SW 1271 (cell line): ENCODE measurements at places on chromosomes 1 and 21.

DNA sequence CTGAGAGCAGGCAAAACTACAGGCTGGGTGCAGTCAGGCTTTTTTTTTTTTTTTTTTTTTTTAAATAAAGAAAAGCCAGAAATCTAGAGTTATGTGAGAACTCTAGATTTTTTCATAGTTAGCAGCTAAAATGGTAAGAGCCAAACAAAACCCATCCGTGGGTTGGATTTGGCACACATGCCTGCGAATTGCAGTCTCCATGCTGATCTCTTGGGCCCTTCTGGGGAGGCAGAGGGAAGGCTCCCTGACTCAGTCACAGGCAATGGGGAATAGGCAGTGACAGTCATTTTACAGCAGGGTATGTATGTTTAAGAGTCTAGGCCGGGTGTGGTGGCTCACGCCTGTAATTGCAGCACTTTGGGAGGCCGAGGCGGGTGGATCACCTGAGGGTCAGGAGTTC is 2.6 kb downstream of the TXLNA start:
- DNase-seq = no peak

DNA sequence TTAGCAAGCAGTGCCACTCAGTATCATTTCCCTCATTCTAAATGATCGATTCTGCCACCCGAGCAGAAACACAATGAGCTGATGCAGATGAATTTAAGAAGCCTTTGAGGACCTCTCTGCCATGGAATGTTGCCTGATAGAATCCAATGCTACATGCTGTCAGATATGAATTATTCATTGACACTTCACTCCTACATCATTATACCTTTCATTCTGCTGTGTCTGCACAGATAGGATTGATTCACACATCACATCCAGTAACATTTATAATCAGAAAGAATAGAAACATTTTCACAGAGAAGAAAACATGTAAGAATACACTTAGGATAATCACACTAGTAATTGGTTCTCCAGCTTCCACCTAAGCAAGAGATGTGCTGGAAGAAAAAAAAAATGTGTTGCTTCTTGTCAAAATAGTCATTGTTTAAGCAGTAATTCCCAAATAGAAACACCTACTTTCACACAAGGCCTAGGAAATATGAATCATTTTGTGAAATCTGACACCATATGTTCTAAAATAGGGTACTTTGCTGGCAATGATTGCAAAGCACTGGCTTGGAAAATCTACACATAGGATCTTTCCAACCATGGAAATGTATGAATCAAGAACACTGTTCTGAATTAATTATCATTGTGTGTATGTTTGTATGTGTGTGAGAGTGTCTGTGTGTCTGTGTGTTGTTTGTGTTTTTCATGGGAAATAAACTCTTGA is 110.1 kb downstream of the GRIK1 start:
- DNase-seq = no peak

- no peak for DNase-seq
Measured at GRCh38 chr1:8113262-8114220, 87.4 kb upstream of the ERRFI1 start.

DNA sequence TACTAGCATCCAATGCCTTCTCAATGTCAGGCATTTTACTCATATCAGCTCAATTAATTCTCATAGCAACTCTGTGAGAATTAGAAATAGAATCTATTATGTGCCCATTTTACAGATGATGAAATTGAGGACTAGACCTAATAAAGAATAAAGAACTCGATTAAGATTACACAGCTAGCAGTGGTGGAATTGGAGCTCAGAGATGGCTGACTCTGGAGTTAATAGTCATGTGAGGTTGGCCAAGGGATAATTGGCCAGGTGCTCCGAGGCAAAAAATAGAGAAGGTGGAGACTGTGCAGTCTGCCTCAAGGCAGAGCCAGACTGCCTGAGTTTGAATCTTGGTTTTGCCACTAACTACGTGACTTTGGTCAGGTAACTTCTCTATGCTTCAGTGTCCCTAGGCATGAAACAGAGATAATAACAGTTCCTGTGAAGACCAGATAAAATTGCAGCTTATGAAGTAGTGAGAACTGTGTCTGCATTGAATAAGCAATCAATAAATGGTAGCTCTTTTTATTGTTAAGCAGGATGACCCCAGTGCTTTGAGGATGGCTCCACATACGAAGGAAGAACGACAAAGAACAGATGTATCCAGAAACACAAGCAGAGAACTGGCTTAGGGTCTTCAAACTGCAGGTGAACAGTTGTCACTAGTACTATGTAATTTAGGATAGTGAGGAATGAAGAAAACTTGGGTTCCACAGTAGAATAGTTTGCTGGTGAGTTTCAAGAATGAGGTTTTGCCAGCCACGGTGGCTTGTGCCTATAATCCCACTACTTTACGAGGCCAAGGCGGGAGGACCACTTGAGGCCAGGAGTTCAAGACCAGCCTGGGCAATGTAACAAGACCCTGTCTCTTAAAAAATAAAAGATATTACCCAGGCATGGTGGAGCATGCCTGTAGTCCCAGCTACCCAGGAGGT is 6.9 kb upstream of the CCSAP start:
- DNase-seq = no peak

DNA sequence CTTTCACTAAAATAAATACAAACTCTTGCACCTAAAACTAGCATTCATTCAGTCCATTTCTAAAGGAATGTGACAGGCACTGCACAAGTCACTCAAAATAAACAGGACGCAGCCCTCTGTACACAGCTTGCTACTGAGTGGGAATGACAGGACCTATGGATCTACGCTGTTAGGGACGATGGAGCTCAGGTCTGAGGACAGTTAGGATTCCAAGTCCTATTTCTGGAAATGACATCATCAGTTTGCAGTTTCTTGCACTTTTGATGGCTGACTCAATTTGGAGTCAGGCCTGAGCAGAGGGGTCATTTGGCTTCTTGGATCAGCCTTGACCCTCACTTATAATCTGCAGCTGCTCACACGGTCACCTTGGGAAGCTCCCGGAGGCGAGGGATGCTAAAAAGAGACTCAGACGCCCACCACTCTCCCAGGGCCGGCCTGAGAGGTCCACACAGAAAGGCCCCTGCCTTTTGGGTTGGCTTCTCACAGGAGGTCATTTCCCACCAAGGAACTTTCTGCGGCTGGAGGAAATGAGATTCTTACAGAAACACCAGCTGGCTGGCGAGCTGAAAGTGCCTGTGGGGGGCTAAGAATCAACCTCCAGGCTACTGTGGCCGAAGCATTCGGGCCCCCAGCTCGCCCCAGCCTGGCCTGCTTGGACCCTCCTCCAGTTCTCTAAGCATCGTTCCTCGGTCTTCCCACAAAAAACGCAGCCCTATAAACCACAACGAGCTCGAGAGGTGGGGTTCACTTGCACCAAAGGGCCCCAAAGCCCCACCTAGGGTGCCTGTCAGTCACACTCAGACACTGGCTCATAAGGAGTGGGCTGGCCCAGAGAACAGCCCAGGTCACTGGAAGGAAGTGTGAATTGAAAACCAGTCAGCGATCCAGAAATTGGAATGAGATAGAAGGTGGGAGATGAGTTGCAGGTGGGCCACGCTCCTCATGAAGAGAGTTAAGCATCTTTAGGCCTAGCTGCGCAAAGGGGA is 8.9 kb upstream of the PDE9A start:
- no peak for DNase-seq

- DNase-seq = no peak
Measured at GRCh38 chr1:2611031-2611501, 21.8 kb downstream of the MMEL1 start.

GRCh38 chr1:226893936-226894335 is 23.5 kb downstream of the PSEN2 start:
- no peak for DNase-seq

DNA sequence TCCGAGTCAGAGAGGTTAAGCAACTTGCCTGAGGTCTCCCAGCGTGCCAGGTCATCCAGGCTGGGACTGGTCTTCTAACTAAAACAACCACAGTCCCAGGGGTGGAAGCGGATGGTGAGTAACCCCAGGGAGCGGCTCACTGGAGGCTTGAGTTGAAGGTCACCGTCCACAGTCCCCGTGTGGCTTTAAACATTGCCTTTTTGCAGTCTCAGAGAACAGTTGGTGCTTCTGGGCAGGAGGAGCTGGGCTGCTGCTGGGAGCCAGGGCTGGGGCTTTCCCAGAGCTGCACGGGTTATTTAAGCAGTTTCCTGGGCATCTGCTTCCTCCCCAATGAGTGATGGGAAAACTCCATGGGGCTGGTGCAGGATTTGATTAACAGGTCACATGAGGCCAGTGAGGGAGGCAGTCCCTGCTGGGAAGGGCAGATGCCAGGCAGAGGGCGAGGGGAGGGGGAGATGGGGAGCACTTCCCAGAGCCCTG is 12.3 kb downstream of the ARHGEF10L start:
- no peak for DNase-seq

GRCh38 chr1:112563341-112563740 is 54.6 kb downstream of the WNT2B start:
- DNase-seq = no peak

GRCh38 chr21:31211836-31212235 is 132.2 kb downstream of the TIAM1 start:
- DNase-seq = no peak

GRCh38 chr1:204171751-204172178 is 5.6 kb upstream of the REN start:
- DNase-seq = peak; percentile 33

- DNase-seq = no peak
Measured at GRCh38 chr1:205700865-205701401, 20.6 kb upstream of the SLC45A3 start.

GRCh38 chr1:67105508-67105907 is 29.3 kb downstream of the C1orf141 start:
- no peak for DNase-seq

- DNase-seq = no peak
Measured at GRCh38 chr1:234188454-234188792, 184.8 kb upstream of the COA6 start.

GRCh38 chr1:199510314-199510713 is 517.2 kb upstream of the NR5A2 start:
- DNase-seq = no peak
